ENCODE measurements at places on chromosomes 16 and 17. TPM values are rescaled to one million over a fixed set of nuclear protein-coding genes. Genes with fewer than 3 reads are reported as not detected.
A peak's percentile ranks its signal among the peaks of the same experiment; 100 is the strongest.

The TAT gene
- not detected for total RNA-seq

The MT4 gene
- total RNA-seq = not detected

- peaks cover 2% of the 10 kb centered on the region for H3K27me3 ChIP-seq
- no peak for DNase-seq
- no peak overlapping the region for H3K4me3 ChIP-seq
- H3K4me1 ChIP-seq = no peaks in the 10 kb centered on the region
- H3K36me3 ChIP-seq = peaks cover 4% of the 10 kb centered on the region
- no peak overlapping the region for H3K27ac ChIP-seq
Observed at GRCh38 chr16:27287051-27287811, 18.7 kb upstream of the NSMCE1 start.

GRCh38 chr17:4475463-4475862, 23.2 kb upstream of the SPNS2 start:
- H3K4me3 ChIP-seq = no peak overlapping the region
- H3K27ac ChIP-seq = no peak overlapping the region
- peaks cover 4% of the 10 kb centered on the region for H3K27me3 ChIP-seq
- H3K4me1 ChIP-seq = peaks cover 9% of the 10 kb centered on the region

DNA sequence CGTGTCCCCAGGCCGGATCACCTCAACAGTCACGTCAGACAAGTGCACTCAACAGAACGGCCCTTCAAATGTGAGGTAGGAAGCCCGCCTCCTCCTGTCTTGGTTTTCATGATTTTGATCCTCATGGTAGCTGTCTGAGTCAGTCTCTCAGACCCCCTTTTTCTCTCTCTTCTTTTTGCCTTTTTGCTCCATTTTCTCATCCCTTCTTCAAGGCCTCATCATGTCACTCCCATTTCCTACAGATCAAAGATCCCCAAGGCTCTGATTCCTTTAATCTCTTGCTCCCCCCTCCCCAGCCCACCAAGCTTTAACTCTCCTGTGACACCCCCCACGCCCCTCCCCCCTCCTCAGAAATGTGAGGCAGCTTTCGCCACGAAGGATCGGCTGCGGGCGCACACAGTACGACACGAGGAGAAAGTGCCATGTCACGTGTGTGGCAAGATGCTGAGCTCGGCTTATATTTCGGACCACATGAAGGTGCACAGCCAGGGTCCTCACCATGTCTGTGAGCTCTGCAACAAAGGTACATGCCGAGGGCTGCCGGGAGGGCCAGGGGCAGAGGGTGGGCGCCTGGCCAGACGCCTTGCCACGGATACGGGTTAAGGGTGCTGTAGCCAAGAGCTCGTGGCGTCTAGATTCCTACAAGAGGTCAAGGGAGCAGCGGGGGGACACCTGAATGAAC, 2.0 kb downstream of the MAZ start:
- DNase-seq = no peak
- H3K4me1 ChIP-seq = peaks cover 19% of the 10 kb centered on the region
- peaks cover 21% of the 10 kb centered on the region for H3K27me3 ChIP-seq
- no peaks in the 10 kb centered on the region for H3K36me3 ChIP-seq
- peak overlapping the region; percentile 94 for H3K4me3 ChIP-seq
- peak overlapping the region; percentile 76 for H3K27ac ChIP-seq

DNA sequence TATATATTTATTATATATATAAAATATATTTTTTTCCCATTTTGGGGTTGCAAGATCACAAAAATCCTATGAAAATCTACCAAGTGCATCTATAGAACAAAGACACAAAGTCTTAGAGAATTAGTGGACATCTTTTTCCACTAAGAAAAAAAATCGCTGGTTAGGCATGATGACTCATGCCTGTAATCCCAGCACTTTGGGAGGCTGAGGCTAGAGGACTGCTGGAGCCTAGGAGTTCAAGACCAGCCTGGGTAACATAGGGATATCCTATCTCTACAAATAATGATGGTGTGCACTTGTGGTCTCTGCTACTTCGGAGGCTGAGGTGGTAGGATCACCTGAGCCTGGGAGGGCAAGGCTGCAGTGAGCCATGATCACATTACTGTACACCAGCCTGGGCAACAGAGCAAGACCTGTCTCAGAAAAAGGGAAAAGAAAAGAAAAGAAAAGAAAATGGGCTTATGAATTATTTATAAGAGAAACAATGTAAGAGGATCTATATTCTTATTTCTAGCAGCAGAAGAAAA, 185.1 kb upstream of the PSMD7 start:
- peaks cover 1% of the 10 kb centered on the region for H3K27me3 ChIP-seq
- no peak for DNase-seq
- H3K36me3 ChIP-seq = no peaks in the 10 kb centered on the region
- no peak overlapping the region for H3K4me3 ChIP-seq

DNA sequence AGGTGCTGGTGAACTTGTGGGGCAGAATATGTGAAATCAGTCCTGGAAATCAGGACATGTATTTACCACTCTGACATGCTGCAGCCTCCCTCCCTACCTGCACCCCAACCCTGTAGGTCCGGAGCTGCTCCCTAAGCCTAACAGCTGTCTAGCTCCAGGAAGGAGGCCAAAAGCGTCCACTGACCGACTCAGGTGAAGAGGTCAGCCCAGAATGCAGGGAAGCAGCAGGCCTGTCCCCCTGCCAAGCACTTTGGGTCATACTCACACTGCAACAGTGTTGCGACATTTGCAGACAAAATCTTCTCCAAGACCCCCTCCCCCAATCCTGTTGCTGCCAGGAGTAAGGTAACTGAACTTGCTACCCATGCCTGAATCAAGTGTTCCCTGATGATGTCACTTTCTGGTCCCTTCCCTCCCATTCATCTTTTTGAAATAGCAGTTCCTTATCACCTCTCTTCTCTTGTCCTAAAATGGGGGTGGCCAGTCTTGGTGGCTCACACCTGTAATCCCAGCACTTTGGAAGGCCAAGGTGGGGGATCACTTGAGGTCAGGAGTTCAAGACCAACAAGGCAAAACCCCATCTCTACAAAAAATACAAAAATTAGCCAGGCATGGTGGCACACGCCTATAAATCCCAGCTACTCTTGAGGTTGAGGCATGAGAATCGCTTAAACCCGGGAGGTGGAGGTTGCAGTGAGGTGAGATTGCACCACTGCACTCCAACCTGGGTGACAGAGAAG, 1.3 kb upstream of the ACLY start:
- H3K27ac ChIP-seq = peak overlapping the region; percentile 91
- H3K4me1 ChIP-seq = peaks cover 22% of the 10 kb centered on the region
- H3K36me3 ChIP-seq = no peaks in the 10 kb centered on the region
- no peak for DNase-seq
- H3K4me3 ChIP-seq = peak overlapping the region; percentile 81

GRCh38 chr16:80577485-80578280, 36.9 kb downstream of the DYNLRB2 start:
- no peak for DNase-seq
- H3K4me1 ChIP-seq = peaks cover 3% of the 10 kb centered on the region
- H3K27me3 ChIP-seq = no peaks in the 10 kb centered on the region
- no peaks in the 10 kb centered on the region for H3K36me3 ChIP-seq

DNA sequence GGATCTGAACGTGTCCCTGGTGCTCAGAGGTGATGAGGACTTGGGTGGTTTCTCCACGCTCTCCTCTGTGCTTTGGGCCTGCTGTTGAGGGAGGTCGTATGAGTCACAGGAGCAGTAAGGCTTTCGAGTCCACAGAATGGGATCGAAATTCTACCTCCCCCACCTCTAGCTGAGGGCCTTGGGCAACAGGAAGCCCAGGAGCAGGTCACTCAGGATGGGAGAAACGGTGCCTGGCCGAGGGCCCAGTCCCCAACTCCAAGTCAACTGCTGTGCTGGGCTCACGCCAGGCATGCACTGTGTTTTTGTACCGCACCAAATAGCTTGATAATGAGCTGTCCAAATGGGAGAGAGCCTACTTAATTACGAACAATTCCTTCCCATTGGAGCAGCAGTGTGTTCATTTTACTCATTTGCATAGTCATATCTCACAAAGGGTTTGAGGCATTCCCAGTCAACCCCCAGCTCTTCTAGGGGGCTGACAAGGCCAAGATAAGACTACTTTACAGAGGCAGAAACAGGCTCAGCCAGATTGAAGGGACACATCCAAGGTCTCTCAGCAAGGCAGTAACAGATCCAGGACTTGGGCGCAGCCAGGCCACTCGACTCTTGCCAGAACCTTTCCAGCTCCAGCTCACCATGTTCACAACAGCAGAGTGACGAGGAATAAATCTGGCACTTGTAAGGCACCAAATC, 53.6 kb downstream of the WNT3 start:
- H3K27me3 ChIP-seq = peaks cover 2% of the 10 kb centered on the region
- no peak overlapping the region for H3K4me3 ChIP-seq
- no peak overlapping the region for H3K27ac ChIP-seq
- no peaks in the 10 kb centered on the region for H3K36me3 ChIP-seq
- no peak for DNase-seq

DNA sequence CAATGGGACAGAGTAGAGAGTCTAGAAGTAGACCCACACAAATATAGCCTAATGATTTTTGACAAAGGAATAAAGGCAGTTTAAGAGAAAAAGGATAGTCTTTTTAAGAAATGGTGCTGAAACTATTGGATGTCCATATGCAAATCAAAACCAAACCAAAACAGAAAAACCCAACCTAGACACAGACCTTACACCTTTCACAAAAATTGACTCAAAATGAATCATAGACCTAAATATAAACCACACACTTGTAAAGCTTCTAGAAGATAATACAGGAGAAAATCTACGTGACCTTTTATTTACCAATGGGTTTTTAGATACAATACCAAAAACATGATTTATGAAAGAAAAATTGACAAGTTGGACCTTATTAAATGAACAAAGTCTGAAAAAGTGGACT, 66.4 kb upstream of the MPHOSPH6 start:
- H3K27ac ChIP-seq = no peak overlapping the region
- no peaks in the 10 kb centered on the region for H3K4me1 ChIP-seq
- H3K36me3 ChIP-seq = no peaks in the 10 kb centered on the region
- DNase-seq = no peak

Data from glutamatergic neuron (in vitro differentiated cells).